Psoas muscle (tissue), 8 donors: ENCODE measurements at places on chromosomes 5 and 9.

GRCh38 chr9:34458013-34458958, at the start of the genes DNAI1 and FAM219A:
Gene DNAI1 (plus strand): TSS chr9:34458805. CDS start chr9:34459006, 201 bp downstream.
Gene FAM219A (minus strand): TSS chr9:34458570. CDS start chr9:34458263, 307 bp downstream.
- peak; percentile 99 for DNase-seq

- no peak for DNase-seq
Observed at GRCh38 chr5:113245427-113246225, 189.2 kb downstream of the TSSK1B start.

DNA sequence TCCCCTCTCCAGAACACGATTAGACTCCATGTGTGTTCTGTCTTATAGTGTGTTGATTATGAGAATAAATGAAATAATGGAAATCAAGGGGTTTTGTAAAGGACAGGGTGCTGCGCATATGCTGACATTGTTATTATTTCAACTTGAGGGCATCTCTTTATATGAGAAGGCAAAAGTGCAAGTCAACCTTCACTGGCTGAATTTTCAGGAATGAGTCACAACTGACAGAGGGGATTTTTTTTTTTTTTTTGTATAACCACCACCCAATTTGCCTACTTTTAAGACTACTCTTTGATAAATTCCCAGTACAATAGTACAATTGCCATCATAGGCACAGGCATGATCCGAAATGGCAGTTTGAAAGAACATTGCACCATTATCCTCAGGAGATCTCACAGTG, 419.2 kb upstream of the NMUR2 start:
- DNase-seq, result no peak

- no peak for DNase-seq
Observed at GRCh38 chr5:150626853-150627276, 13.6 kb upstream of the SYNPO start.

GRCh38 chr9:28365020-28365640, 791.8 kb upstream of the C9orf72 start:
- DNase-seq, result no peak

- DNase-seq, result no peak
Observed at GRCh38 chr9:79884546-79884945, 312.8 kb downstream of the TLE4 start.

- DNase-seq, result no peak
Observed at GRCh38 chr9:36985769-36986467, 48.1 kb downstream of the PAX5 start.

GRCh38 chr5:18652404-18653215, 1018.4 kb downstream of the TAF11L14 start:
- DNase-seq, result no peak

DNA sequence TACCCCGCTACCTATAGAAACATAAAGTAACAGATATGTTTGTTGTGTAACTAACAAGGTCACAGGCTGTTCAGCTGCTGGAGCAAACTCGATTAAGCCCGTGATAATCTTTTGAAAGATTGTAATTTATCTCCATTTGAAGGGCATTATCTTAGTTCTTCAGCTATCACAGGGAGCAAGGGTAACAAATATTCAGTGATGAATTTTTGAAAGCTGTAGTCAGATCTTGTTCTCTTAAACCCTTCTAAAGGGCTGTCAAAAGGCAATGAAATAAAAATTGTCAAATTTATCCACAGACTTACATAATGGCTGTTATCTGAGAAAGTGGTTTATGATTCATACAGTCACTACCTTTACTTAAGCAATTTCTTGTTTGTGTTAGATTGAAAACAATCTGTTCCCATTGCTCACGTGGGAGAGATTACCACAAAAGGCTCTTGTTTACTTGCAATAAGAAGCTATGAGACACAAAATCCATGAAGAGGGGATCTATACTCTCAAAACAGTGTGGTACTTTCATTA, 78.3 kb upstream of the ZNF608 start:
- DNase-seq, result no peak

- no peak for DNase-seq
Observed at GRCh38 chr5:114243281-114243971, 118.4 kb upstream of the KCNN2 start.

DNA sequence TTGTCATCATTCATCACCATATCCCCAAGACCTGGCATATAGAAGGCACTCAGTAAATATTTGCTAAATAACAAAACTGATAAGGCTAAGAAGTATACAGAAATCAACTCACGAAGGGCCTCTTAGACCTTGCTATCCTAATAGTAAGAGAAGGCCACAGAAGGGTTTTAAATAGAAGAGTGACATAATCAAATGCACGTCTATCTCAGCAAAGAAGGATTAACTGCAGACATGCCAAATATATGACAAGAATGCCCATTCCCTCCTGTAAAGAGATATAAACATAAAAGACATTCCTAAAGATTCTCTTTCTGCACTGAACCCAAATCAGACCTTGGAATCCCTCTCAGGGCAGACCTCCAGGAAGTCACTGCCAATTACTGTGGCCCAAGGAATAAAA, 34.1 kb downstream of the ECPAS start:
- no peak for DNase-seq

GRCh38 chr5:78008356-78008967, 232.3 kb upstream of the TBCA start:
- DNase-seq, result no peak

DNA sequence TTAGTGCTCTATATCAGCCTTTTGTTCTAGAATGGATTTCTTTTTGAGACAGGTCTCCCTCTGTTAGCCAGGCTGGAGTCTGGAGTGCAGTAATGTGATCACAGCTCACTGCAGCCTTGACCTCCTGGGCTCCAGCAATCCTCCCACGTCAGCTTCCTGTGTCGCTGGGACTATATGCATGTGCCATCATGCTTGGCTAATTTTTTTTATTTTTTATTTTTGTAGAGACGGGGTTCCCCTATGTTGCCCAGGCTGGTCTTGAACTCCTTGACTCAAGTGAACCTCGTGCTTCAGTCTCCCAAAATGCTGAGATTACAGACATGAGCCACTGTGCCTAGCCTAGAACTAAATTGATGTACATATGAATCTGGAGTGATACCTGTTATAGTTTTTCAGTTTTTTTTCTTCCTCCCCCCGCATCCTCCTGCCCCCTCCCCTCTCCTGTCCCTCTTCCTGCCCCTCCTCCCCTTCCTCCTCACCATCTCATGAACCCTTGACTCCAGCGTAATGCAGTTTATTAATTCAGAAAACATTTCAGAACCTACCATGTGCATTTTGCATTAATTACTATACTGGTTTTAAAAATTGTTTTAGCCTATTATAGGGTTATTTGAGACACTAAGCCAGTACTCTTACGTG, 37.4 kb upstream of the TNFAIP8 start:
- no peak for DNase-seq

DNA sequence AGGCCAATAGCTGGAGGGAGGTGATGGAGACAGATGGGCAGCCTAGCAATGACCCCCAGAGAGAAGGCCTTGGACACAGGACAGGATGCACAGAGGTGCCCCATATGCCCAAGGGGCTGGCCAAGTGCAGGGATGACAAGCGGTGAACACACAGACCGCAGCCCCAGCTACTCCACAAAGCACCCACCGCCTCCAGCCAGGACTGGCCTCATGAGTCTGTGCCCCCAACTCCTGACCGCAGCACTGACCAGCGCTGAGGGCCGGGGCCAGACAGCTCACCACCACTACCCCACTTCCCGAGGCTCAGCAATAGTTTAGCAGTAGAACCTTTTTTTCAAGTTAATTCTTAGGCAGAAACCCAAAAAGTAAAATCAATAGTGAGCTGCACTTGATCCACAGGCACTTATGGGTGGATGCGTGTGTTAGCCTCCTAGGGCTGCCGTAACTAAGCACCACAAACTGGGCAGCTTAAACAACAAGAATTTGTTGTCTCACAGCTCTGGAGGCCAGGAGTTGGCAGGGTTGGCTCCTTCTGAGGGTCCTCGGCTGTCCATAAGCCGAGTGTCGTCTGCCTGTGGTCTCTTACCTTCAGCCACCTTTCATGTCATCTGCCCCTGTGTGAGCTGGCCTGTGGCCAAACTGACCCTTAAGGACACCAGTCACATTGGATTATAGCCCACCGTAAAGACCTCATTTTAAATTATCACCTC, 14.1 kb downstream of the ROR2 start:
- no peak for DNase-seq

DNA sequence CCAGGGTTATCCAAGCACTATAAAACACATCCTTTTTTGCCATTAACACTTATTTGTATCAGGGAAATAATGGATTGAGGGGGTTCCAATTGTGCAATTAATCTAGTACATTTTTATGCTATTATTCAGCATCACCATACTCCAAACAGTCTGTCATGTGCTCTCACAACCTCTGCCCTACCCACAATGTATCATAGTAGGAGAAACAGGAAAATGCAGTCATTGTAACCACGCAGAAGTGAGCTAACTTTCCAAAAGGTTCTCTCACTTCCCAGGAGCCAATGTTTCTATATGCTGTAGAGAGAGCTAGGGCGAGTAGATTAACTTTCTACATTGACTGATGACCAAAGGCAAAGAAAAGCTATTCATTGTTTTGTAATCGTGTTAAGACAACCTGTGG, 29.8 kb downstream of the DAB2 start:
- DNase-seq, result no peak

DNA sequence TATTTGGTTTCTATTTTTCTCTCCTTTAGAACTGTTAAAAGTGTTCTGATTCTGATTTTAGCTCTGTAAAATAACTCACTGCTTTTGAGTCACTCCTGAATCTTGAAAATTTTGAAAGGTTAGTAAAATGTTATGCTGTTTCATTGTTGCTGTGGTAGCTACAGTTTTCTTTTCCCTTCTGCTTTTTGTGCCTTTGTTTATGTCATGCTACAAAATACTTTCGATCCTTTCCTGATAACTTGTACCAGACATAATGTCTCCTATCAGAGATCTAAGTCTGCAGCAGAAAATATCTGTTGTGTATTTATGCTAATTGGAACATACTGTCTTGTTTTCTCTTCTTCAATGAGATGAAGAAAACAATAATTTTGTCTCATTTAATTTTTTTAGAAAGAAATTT, 26.9 kb upstream of the CEP120 start:
- DNase-seq, result no peak

- no peak for DNase-seq
Observed at GRCh38 chr5:95178046-95178651, 106.7 kb downstream of the MCTP1 start.

- DNase-seq, result no peak
Observed at GRCh38 chr5:39267186-39267585, 47.8 kb upstream of the FYB1 start.

DNA sequence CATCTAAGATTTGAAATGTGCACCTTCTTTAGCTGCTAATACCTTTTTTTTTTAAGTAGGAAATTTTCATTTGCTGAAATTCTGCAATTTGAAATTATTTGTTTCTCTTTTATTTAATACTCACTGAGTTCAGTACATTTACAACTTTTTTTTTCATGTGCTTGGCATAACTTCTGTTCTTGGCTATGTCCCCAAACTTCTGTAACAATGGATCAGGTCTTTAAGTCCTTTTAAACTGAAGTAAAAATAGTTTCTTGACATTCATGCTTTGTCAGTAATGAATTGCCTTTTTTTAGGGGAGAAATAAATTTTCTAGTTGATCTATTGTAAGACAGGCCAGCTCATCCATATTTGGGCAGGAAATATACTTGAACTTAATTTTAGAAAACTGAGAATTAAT, 41.5 kb downstream of the EDIL3 start:
- no peak for DNase-seq

- DNase-seq, result no peak
Observed at GRCh38 chr9:111375817-111376564, 46.0 kb upstream of the OR2K2 start.

DNA sequence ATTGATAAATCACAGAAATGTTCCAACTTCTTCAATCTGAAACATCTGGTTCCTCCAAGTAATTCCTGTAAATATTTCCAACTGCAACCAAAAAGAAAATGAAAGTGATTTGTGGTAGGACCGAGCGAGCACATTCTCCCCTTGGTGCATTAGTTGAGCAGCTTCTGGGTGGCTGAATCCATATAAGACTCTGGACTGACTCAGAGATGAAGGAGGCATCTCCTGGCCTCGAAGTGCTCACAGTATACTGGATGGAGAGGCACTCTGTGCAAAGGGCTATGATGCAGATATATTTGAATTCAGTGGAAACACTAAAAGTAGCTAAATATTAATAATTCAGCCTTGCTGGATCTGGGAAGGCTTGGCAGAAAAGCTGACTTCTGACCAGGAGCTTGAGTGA, 265.0 kb downstream of the MARCHF11 start:
- no peak for DNase-seq

DNA sequence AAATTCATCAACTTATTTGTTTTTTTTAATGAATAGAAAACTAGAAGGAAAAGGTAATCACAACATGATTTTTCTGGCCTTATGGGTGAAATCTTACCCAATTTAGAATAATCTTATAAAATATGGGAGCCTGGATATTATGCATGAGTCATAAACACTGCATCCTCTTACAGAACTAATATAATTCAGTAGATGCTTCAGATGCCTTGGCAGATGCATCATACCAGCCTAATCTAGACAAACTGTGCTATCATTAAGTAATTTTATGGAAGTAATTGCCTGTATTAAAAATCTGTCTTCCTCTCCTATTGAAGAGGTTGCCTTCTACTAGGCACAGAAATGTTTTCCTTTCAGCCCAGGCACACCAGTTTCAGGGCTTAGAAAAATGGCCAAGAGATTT, 2384.6 kb upstream of the WWC1 start:
- DNase-seq, result no peak

DNA sequence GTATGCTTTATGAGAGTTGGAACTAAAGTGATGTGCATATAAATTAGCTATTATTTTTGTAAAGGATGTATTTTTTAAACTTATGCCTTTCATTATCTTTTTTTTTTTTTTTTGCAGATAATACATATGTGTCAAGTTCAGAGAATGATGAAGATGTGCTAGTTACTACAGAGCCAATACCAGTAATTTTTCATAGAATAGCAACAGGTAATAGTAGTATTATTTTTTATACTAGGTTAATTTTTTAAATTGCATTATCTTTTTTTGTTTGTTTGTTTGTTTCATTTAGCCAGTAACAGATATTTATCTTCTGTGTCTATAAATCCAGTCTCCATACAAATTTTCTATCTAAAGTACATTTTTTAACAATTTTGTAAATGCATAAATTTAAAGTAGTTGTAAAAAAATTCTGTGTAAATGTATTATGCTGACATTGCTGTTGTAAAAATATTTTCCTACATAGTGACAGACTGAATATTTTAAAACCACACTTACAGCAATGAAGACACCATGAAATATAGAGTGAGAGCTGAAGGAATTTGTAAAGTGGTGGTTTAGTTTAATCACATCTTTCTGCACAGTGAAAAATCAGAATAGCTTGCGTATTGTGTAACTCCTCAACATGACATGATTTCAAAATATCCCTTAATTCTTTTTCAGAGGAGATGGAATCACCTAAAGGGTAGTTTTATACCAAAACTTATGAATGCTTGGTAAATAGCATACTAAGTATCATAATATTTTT, 93.3 kb downstream of the PARP8 start:
- DNase-seq, result no peak

- DNase-seq, result no peak
Observed at GRCh38 chr9:112059145-112059965, 115.7 kb downstream of the SUSD1 start.
